ENCODE measurements at places on chromosomes 1 and 21.

- no peak for DNase-seq
Observed at GRCh38 chr1:165595246-165595938, 35.6 kb upstream of the MGST3 start.

GRCh38 chr1:98049370-98050135, 128.7 kb upstream of the DPYD start:
- DNase-seq = no peak

DNA sequence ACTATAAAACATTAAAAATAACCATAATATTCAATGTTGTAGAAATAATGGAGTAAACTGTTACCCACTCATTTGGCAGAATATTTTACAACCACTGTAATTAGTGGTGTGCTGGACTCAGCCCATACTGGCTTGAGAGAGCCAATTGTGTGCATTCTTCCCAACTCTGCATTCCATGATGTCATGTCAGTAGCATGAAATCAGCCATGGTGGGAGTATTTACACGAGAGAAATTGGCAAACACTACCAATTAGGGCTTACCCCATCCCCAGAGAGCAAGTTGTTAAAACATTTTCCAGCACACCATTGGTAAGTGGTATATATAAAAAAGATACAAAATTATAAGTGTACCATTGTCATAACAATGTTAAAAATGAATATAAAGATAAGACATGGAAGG, 19.1 kb upstream of the QSOX1 start:
- no peak for DNase-seq

- DNase-seq = no peak
Observed at GRCh38 chr1:185956881-185957280, 222.7 kb downstream of the HMCN1 start.

GRCh38 chr1:168328731-168329364, 48.2 kb downstream of the TBX19 start:
- DNase-seq = no peak

GRCh38 chr1:34070201-34070836, 94.7 kb downstream of the CSMD2 start:
- no peak for DNase-seq

DNA sequence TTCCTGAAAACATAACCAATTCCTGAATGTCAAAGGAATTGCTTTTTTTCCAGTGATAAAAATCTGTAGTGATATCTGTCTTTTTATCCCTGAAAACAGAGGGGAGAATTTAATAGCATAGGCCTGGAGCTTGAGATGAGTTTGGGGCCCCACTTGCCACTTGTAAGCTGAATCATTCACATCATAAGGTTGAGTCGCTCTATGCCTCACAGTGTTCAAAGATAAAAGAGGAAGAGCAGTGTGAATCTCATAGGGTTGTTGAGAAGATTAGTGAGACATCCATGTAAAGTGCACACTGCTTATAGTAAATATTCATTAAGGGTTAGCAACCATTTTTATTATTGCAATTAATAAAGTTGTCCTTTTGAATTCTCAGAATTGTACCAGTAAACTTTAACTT, 271.3 kb downstream of the DNM3 start:
- DNase-seq = no peak

DNA sequence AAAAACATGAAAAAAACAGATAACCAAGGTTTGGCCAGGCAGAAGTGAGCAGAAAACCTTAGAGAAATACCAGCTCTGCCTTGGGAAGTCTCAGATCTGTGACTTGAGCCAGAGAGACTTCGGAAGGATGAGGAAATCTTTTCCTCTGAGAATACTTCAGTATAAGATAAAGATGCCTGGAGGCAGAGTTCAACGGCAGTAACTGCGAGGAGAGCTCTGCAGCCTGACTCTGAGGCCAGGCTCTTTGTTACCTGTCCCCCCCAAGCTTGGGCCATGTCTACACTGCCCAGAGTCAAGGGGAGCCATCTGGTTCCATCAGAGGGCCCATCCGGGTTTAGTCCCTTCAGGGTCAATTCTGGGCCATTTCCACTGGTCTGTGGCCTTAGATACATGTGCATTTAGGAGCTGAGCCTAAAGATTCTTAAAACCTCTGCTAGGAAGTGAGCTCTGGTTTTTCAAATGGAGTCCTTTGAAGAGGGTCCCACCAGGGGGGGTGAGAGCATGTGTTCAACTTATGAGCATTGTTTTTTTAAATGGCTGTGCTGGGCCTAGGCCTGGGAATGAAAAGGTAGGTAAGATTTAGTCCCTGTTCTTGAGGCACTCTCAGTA, 8.7 kb downstream of the KIRREL1 start:
- no peak for DNase-seq

GRCh38 chr1:181397845-181398244, 85.5 kb upstream of the CACNA1E start:
- no peak for DNase-seq

GRCh38 chr1:51564124-51564523, 45.1 kb upstream of the EPS15 start:
- no peak for DNase-seq

DNA sequence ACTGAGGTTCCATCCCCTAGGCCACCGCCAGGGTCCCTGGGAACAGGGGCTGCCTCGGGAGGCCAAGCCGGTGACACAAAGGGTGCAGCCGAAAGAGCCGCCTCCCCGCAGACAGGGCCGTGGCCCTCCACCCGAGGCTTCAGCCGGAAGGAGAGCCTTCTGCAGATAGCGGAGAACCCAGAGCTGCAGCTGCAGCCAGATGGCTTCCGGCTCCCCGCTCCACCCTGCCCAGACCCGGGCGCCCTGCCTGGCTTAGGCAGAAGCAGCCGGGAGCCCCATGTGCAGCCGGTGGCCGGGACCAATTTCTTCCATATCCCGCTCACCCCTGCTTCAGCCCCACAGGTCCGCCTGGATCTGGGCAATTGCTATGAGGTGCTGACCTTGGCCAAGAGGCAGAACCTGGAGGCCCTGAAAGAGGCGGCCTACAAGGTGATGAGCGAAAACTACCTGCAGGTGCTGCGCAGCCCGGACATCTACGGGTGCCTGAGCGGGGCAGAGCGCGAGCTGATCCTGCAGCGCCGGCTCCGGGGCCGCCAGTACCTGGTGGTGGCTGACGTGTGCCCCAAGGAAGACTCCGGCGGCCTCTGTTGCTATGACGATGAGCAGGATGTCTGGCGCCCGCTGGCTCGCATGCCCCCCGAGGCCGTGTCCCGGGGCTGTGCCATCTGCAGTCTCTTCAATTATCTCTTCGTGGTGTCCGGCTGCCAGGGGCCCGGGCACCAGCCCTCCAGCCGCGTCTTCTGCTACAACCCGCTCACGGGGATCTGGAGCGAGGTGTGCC, 1.4 kb downstream of the KLHDC7A start:
- no peak for DNase-seq

DNA sequence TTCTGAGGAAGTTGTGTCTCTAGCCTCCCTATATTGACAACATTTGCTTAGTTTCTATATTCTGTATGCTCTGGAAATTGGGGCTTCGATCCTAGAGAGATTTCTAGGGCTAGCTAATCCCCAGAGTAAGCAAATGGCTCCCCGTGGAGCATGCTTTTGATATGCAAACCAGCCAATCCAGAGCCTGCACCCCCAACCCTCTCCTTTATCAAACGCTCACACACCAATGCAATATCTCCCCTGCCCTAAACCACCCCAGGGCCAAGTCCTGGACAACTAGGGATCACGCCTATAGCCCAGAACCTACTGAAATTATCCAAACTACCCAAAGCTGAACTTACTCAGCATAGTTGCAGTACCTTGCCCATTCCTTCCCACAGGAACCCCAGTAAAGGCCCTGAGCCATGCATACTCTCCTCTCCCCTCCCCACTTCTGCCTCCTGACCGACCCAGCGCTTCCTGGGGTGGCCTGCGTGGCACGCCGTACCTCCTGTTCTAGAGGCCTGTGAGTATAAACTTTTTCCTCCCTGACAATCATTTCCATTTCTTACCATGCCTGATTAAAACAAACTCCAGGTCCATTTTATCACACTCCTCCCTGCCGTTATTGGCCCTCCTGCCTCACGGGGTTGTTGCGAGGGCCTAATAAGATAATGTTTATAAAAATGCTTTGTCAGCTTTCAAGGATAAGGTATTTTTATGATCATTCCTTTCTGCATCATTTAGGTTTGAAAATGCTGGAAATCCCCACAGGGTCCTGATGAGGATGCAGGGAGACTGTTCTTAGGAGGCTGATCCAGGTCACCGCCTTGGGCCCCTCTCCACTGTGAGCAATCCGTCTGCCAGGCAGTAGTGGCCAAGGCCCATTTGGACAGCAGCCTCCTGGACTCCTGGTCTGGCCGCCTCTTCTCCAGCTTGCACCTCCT, 102.7 kb downstream of the TENT5C start:
- no peak for DNase-seq

DNA sequence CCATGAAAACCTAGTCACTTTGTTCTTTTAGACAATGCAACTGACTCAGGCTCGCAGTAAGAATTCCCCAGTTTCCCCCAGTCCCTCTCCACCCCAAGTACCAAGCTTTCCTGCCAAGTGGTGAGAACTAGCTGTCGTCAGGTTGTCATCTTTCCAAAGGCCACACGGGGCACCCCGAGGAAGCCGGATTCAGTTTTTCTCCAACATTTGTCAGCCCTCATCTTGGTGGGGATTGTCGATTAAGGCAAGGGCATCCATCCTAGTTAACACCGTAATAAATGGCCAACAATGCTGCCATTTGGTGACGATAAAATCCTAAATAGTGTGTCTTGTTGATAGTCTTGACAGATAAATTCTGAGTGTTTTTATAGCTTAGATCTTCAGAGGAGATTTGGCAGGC, 55.9 kb upstream of the PROX1 start:
- no peak for DNase-seq

GRCh38 chr1:220281159-220281574, 8.9 kb upstream of the RAB3GAP2 start:
- no peak for DNase-seq

- DNase-seq = no peak
Observed at GRCh38 chr1:159911326-159912070, 11.5 kb upstream of the CFAP45 start.

DNA sequence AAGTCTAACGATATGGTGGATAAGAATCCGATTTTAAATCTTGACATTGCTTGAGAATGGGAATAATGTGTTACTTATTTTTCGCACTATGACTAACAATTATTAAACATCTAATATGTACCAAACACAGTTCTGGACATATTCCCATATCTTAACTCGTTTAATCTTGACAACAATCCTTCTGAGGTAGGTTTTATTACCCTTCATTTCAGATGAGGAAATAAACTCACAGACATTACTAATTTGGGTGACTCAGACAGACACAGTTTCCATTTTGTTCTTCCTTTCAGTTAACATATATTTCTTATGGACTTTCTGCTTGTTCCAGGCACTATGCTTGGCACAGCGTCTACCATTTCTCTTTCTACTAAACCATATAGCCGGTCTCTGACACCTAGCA, 244.8 kb downstream of the SMYD3 start:
- no peak for DNase-seq

GRCh38 chr21:42276526-42277154, 38.6 kb downstream of the TFF3 start:
- no peak for DNase-seq

DNA sequence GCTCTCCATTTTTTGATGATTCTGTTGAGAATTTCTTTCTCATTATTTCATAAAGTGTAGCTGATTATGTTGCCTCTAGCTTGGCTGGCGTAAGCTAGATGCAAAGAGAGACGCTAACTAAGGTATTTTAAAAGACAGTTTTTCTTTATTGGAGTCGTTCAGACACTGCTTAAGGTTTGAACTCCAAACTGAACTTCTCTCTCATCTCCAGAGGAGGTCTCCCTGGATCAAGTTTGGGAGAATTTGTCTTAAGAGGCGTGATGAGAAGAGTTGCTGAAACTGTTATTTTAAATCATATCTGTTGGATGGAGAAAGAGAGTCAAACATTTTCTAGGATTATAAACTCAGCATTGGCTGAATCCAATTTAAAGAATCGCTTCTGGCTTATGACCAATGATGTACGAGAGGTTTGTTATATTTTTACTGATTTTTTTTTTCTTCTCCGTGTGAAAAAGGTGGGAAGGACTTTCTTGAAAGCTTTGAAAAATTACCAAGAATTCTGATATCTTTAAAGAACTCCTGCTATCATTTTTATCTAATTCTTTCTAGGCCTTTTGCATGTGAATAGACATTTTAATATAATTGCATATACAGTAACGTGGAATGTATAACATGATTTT, 34.0 kb downstream of the MAP3K7CL start:
- DNase-seq = no peak

- DNase-seq = no peak
Observed at GRCh38 chr1:44293761-44294315, 61.2 kb downstream of the ERI3 start.

GRCh38 chr1:201955729-201956143, 433 bp downstream of the TIMM17A start:
- DNase-seq = no peak

- DNase-seq = no peak
Observed at GRCh38 chr1:19375631-19376400, 63.7 kb downstream of the SLC66A1 start.

DNA sequence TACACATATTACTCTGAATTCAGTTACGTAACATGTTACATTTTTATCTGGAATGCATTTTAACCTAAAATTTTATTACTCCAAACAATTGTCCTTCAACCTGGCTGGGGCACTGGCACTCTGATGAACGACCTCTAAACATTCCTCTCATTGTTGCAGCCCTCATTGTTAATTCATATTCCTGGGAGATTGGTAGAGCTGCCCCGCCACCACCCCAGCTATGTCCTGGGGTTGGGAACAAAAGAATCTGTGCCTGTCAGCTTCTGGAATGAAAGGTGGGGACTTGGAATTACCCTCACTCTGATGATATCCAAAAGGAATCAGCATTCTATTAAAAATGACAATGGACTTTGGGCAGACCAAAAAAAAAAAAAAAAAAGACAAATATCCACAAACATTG, 38.0 kb upstream of the DESI2 start:
- no peak for DNase-seq
